ENCODE measurements at places on chromosomes 1 and 21. TPM values are rescaled to one million over a fixed set of nuclear protein-coding genes. Genes with fewer than 3 reads are reported as not detected.

Gene SPRR5
- not detected for total RNA-seq

Gene PLK3
- 11.2 TPM for total RNA-seq

Gene TSACC
- 0.65 TPM for total RNA-seq

Gene CTSE
- not detected for total RNA-seq

Gene USP24
- total RNA-seq, result 93.6 TPM

Gene PLPPR4
- total RNA-seq, result 0.54 TPM

Gene TIE1
- 1.6 TPM for total RNA-seq

Gene OR2L2
- total RNA-seq, result under 0.01 TPM

Gene MYBPH
- total RNA-seq, result 0.52 TPM

Gene LDLRAD1
- not detected for total RNA-seq

Gene FMN2
- 11.8 TPM for total RNA-seq

Gene PLEKHA6
- total RNA-seq, result 1.6 TPM

Gene CA14
- not detected for total RNA-seq

Gene RNU1-4
- total RNA-seq, result under 0.01 TPM

Gene COL9A2
- total RNA-seq, result 2.3 TPM

Gene RIPPLY3
- 0.11 TPM for total RNA-seq

Gene LRRC8D
- total RNA-seq, result 24.8 TPM

Gene DENND2D
- 11.5 TPM for total RNA-seq

Gene SLC44A3
- 5.6 TPM for total RNA-seq
